ENCODE measurements at places on chromosomes 11 and 22.

- no peak for DNase-seq
Observed at GRCh38 chr11:121037016-121037415, 13.1 kb downstream of the TBCEL start.

GRCh38 chr11:70778883-70779282 is 380.6 kb downstream of the CTTN start:
- DNase-seq = no peak

- DNase-seq = no peak
Observed at GRCh38 chr22:30436196-30436595, 10.6 kb downstream of the MTFP1 start.

DNA sequence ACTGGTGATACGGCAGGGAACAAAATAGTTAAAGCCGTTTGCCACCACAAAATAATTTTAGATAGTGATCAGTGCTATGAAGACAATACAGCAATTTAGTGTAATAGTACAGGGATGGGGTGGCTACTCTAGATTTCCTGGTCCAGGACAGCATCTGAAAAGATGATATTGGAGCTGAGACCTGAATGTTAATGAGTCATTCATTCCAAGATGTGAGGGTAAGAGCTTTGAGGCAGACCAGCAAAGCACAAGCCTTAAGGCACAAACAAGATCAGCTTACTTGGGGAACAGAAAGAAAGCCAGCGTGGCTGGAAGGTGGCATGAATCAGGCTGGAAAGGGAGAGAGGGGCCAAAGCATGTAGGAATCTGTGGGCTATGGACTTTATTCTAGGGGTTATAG is 132.3 kb downstream of the TRIM44 start:
- no peak for DNase-seq

DNA sequence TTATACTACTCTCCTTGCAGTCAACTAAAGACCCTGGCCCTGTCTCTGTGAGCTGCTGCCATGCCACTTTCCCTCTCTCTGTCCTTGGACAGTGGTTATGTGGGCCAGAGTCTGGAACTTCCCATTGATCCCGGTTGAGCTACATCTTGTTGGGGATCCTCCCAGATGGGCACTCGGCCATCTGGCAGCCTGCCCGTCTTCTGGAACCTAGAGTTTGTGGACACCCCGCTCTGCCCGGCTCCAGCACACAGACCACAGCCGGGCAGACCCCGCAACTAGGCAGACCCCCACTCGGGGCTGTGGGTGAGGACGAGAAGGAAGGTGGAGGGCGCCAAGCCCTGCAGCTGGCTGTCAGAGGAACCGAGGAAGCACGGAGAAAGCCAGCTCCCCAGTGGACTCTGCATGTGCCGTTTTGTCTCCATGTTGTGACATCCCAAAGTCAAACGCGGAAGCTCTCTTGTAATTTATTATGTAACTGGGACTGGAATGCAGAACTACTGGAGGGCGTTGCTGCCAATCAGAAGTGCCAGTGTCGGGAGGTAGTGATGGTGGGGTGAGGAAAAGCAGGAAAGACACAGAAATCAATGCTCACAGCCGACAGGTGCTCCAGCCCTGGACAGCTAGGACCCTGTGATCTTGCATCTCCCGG is 207.7 kb downstream of the CEP164 start:
- DNase-seq = no peak

DNA sequence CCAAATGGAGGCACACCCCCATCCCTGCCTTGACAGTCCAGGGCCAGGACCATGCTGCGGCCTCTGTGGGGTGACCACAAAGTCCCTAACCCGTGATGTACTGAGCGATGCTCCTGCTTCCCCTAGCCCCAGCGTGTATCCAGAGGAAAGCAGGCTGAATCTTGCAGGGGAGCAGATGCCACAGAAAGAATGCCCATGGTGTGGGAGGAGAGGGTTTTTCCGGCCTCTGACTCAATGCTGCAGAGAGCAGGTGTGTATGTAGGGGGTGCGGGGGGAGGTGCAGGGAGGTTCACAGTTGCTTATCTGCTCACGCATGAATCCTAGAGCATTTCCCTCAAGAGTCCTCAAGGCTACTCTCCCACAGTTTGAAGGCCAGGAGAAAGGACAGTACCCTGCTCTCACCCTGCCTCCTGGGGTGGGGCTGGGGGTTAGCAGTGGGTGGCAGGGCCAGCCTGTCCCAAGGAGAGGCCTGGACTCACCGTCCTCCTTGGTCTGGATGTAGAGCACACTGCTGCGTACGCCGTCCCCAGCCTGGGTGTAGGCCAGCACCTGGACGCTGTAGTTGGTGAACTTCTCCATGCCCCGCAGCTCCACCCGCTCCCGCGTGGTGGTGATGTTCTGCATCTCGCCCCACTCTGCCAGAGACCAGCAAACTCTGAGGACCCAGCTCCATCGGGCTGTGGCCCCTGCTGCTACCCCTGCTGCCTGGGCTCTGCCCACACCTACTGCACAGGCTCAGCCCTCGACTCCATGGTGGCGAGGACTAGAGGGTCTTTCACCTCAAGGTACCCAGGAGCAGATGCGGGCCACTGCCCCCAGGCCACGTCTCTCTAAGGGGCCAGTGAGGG is 130.8 kb downstream of the CEP164 start:
- DNase-seq = peak; percentile 53

GRCh38 chr11:64765291-64765850 is 5.6 kb upstream of the PYGM start:
- DNase-seq = no peak

DNA sequence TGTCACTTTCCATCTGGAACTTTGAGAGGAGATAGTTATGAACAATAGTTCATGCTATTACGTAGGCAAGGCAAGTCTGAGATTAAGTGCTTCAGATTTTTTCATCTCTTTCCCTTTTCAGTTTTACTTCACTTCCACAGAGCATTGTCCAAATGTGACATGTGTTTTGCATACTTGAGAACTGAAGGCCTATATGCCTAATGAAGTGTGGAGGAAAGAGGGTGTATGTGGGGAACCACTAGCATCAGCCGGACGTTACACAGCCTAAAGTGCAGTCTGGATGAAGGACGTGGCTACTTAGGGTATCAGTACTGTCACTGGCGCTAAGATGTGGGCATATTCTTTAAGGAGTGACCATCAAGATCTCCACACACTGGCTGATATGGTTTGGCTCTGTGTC is 26.2 kb downstream of the FANCF start:
- DNase-seq = no peak

DNA sequence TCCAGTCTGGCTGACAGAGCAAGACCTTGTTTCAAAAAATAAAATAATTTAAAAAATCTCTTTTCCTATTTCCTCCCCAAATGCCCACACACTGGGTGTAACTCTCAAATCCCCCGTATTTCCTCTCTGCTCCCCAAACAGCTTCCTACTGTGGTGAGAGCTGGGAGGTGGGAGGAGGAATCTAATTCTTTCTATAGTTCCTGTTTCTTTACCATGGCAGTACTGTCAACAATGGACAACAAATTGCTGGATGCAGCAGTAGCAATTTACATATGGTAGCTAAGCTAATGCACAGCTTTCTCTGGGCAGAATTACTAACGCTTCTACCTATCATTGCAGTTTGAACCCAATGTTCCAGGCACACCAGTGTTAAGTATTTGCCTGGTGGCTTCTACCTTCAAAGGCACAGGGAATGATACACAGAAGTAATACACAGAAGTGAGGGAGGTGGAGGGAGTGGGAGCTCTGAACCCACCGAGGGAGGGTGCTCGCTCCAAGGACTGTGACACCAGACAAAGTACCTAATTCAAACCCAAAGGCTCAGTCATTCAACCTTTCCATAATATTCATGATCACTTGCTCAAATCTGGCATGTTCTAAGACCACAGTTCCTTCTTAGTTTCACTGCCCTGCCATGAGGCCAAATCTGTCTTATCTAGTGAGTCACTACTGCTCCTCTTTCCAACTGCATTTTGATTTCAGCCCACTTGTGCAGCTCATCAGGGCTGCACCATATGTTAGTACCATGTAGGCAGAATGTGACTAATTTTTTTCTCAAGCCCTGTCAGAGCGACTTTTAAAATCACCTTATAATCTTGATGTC is 37.9 kb downstream of the CELF1 start:
- no peak for DNase-seq

DNA sequence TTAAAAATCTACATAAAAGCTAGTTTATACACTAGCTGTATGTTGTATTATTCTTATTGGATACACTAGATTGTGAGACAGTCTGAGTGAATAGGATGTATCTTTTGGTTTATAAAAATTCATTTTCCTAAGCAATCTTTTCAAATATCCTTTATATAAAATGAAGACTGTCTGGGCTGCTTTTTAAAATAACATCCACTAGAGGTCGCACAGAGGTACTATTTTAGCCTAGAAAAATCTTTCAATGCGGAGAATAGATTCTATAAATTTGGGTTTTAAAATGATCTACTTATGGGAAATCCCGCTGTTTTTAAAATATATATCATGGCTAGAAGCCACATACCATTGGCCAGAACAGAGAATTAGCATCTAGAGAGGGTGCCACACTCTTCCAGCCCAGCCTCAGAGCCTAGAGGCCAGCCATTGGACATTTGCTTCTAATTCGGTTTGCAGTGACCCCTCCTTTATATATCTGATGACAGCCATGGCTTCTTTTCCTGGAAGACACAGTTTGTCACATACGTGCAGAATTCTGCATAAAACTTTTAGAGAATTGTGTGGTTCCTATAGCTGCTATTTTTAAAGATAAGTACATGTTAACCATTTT is 7.3 kb downstream of the C11orf97 start:
- no peak for DNase-seq

- no peak for DNase-seq
Observed at GRCh38 chr11:29527391-29527936, 489.4 kb downstream of the KCNA4 start.

- no peak for DNase-seq
Observed at GRCh38 chr11:108137212-108137611, 15.8 kb downstream of the ACAT1 start.

GRCh38 chr22:37079668-37080171 is 28.2 kb downstream of the KCTD17 start:
- DNase-seq = no peak

Data from SHP77 treated with DMSO at 0.1 percent for 48 hours (cell line).